Bone marrow (tissue), 2 donors: ENCODE measurements at places on chromosomes 13 and 19.
A peak's percentile ranks its signal among the peaks of the same experiment; 100 is the strongest.

DNA sequence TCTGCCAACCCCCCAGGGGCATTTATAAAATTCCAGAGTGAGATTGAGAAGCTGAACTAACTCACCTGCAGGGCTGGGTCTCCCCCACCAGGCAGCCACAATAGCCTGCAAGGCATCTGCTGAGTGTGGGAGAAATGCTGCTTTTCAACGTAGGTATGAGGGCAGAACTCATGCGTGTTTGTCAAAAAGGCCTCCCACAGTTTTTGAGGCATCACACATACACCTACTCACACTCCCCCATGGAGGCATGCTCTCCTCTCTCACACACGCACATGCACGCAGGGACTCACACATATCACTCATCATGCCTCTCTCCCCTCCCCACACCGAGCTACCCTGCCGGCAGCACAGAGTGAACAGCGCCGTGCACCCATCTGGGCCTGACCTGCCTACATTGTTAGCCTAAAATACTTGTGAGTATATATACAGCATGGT, 390.5 kb downstream of the FGF9 start:
- no peak for DNase-seq

DNA sequence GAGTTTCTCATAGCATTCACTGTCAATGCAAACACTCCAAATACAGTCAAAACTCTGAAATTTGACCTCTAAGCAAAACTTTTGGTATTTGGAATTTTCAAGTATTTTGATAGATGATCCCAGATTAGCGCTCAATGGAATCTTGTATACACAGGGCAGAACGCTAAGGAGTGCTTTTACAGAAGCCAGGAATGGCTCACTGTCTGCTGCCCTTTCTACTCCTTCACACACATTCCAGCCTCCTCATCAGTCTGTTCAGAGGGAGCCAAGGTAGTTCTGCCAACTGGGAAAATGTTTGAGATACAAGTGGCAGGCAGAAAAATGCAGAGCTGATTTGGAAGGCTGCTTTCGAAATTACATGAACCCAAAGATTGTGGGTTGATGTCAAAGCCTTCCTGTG, 4.4 kb upstream of the STARD13 start:
- no peak for DNase-seq

- peak; percentile 46 for DNase-seq
Measured at GRCh38 chr13:99916366-99917103, 55.0 kb downstream of the ZIC5 start.

- no peak for DNase-seq
Measured at GRCh38 chr13:110270507-110270906, 36.5 kb downstream of the COL4A1 start.

- no peak for DNase-seq
Measured at GRCh38 chr19:58334691-58335249, 8.0 kb downstream of the ZSCAN22 start.

DNA sequence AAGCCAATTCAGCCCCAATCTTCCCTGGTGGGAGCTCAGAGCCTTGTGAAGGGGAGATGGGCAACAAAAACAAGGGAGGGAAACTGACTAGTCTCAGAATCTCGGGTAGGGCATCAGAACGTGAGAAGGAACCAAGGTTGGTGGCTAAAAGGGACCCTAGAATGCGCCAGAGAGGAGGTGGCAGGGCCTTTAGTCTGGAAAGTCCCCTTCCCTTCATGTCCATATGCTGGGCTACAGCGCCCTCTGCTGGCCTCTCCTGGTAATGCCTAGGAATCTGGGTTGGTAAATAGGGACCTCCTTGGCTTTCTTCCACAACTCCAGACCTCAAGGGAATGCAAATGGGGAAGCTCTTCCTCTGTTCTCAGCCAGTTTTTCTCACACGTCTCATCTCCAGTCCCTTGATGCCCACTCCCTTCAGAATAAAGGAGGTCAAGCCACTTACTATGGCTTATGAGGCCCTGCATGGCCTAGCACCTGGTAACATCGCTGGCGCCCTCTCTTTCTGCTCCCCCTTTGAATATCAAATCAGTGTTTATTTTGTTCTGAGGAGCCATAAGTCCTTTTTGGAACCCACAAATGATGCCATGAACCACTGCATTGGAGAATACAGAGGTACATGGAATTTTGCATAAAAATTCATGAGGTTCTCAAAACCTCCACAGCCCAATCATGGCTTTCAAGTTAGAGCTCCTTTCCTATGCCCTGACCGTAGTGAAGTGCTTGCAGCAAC, 1.4 kb upstream of the CCDC97 start:
- peak; percentile 86 for DNase-seq

DNA sequence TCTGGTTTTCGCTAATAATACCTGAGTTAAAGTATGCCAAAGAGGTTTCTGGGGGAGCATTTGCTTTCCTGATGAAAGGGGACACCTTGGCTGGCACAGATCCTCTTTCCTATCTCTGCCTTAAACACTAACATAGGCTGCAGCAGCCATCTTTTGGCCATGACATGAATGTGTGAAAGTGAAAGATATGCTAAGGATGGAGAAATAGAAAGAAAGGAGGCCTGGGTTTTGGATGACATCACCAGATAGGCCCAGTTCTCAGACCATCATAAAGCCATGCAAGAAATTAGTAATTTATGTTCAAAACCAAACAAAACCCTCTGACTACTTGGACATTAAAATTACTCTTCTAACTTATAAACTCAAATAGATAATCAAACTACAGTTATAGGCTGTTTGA, 279.7 kb downstream of the COG6 start:
- DNase-seq, result no peak

GRCh38 chr13:21747456-21747855, 76.6 kb downstream of the FGF9 start:
- DNase-seq, result no peak
